ENCODE measurements at places on chromosomes 12 and 14.

DNA sequence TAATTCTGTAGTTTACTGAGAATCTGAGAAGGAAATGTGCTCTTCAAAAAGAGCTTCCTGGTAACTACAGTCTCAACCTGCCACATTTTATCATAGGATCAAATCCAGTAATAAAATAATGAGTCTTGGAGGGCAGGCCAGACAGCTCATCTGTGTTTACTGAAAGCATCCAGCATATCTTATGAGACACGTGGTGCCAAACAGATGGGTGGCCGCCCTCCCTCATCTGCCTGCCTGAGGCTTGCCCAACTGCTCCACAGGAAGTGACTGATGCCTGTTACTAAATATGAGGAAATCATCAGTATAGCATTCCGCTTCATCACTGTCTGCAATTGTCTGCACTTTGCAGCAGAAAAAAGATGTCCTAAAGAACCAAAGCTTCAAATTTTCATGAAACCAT lies 13.5 kb downstream of the DHRS7 start:
- DNase-seq: peak; percentile 69

DNA sequence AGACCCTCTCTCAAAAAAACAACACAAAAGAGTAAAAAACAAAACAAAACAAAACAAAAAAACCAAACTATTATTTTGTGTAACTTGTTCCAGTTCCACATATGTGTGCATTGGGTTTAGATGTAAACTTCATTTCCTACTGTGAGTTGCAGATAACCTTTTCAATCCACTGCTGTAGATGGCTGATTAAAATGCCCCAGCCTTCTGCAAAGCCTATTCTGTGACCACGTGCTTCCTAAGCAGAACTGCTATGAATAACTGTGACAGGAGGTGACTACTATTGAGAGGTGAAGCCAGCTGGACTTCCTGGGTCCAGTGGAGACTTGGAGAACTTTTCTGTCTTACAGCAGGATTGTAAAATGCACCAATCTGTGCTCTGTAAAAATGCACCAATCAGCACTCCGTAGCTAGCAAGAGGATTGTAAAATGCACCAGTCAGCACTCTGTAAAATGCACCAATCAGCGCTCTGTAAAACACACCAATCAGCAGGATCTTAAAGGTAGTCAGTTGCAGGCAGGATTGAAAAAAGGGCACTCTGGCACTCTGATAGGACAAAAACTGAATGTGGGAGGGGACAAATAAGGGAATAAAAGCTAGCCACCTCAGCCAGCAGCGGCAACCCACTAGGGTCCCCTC lies 10.3 kb upstream of the ELK3 start:
- no peak for DNase-seq

GRCh38 chr14:60079723-60080122 lies 12.0 kb upstream of the PCNX4 start:
- no peak for DNase-seq

DNA sequence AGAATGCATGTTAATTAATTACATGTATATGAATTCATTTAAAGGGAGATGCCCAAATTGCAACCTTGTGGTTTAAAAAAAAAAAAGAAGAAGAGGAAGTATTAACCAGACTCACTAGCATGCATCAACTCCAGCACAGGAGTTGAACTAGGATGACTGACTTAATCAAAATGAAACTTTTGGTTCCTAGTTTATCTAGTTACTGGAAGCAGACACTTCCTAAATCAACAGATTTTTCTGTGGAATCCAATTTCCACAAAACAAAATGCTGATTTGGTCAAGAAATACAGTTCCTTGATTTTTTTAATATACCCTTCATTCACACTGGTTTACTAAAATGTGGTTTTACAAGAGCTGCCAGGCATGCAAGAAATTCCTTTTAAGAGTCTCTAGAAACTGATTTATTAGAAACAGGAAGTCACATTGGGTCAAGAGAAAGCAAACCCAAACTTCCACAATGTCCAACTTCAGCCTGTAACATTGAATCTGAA lies 41.6 kb downstream of the ITPR2 start:
- peak; percentile 41 for DNase-seq

GRCh38 chr12:75984577-75985182 lies 46.9 kb downstream of the PHLDA1 start:
- DNase-seq: no peak

DNA sequence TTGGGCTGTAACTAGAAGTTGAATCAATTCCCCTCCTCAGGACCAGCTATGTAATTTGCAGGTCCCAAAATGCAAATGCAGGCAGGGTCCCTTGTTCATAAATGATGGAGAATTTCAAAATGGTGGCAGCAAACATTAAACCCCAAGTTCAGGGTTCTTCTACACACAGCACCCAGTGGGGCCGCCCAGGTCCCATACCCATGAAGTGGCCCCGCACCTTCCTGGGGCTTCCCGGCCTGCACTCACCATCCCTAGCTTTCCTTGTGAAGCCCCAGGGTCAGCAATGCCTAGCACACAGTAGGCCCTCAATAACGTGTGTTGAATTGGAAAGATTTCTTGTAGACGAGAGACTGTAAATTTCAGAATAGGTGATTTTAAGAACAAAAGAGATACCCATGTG lies 76.0 kb downstream of the NTF3 start:
- DNase-seq: no peak
